ENCODE measurements at places on chromosomes 5 and 9.

DNA sequence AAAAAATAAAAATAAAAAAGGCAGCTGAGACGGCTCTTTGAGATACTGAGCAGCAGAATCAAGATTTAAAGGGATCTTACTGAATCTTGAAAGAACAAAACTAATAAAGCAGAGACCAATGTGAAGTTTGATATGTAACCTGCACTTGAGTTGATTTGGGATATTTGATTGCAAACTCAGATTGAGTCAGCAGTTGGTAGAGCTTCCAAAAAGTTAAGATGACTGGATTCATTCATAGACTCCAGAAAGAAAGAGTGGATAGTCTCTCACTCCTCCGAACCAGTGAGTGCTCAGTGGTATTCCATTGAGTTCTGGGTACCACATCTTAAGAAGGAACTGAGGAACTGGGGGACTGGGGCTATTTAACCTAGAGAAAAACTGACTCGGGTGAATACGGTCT lies 52.7 kb upstream of the TESK1 start:
- DNase-seq, result no peak

DNA sequence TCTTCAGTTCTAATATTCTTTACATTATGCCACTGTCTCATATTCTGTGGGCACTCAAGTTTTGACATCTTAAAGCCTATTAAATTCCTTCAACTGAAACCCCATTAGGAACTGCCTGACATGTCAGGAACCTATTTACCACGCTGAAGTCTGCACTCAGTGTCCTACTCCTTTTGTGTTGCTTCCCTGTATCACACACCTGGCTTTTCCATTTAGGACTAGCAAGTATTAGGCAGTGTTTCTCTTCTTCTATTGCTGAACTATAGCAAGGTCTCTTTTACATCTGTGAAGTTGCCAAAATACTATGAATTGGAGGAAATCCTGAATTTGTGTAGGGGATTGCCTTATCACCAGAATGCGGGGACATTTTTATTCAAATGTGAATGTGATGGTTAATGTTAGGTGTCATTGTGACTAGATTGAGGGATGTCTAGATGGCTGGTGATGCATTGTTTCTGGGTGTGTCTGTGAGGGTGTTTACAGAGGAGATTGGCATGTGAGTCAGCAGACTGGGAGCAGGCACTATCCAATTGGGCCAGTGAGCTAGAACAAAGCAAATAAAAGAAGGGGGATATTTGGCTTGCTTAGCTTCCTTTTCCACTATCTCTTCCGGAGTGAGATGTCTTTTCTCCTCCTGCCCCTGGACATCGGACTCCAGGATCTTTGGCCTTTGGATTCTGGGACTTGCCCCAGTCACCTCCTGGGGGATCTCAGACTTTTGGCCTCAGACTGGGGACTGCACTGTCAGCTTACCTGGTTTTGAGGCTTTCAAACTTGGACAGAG lies 21.2 kb upstream of the VCAN start:
- DNase-seq, result no peak

- DNase-seq, result no peak
These were observed 95.8 kb downstream of the BRINP1 start for GRCh38 chr9:119273325-119273904.

DNA sequence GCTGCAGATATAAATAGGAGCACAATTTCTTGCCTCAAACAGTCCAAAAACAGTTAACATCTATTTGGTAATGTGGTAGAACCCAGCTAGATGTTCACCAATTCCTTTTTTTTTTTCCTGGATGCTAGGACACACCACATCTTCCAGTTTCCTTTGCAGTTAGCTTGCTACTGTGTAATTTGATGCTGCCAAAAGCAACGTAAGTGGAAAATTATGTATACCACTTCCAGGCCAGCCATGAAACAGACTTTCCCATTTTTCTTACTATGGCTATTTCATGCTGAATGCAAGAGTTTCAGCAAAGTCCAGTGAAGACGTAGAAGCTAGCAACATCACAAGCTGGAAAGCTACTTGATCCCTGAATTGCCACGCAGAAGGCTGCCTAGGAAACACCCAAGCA lies 667.2 kb downstream of the TLE1 start:
- no peak for DNase-seq

DNA sequence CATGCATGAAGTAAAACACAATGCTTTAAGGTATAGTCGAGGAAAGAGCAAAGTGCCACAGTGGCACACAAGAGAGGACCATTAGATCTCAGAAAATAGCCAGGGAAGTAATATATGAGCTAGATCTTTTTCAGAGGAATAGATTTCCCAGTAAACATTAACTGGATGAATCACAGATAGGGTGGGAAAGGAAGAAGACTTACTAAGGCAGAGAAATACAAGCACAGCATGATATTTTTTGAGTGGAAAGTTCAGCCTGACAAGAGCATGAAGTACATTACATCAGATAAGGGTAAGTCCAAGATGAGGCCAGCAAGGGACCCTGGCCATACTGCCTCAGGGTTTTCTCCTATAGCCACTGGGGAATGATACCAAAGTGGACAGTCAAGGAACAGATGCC lies 804.6 kb upstream of the DMAC1 start:
- DNase-seq, result no peak

DNA sequence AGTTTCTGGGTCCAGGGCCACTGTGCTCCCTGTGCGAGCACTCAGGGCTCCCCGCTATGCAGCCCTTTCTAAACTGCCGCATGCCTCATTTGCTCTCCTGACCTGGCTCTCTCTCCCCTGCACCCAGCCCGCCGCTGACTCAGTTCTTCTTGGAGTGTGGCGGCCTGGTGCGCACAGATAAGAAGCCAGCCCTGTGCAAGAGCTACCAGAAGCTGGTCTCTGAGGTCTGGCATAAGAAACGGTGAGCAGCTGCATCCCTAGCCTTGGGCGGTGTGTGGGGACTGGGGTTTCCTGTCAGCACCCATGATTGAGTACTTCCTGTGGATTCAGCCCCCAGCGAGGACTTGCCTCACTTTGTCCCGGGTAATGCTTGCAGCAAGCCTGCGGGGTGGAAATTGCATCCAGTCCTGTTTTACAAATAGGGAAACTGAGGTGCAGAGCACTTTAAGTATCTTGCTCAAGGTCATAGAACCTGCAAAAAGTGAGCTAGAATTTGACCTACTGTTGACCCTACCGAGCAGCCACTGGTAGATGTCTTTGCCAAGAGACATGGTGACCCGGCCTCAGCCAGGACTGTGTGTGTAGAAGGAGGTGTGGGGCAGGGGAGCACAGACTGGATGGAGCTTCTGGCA lies 27.9 kb downstream of the USP20 start:
- peak; percentile 72 for DNase-seq

GRCh38 chr5:68685863-68686262 lies 408.0 kb upstream of the SLC30A5 start:
- DNase-seq, result no peak

- DNase-seq, result no peak
These were observed 174.3 kb downstream of the CDH12 start for GRCh38 chr5:22678886-22679285.

DNA sequence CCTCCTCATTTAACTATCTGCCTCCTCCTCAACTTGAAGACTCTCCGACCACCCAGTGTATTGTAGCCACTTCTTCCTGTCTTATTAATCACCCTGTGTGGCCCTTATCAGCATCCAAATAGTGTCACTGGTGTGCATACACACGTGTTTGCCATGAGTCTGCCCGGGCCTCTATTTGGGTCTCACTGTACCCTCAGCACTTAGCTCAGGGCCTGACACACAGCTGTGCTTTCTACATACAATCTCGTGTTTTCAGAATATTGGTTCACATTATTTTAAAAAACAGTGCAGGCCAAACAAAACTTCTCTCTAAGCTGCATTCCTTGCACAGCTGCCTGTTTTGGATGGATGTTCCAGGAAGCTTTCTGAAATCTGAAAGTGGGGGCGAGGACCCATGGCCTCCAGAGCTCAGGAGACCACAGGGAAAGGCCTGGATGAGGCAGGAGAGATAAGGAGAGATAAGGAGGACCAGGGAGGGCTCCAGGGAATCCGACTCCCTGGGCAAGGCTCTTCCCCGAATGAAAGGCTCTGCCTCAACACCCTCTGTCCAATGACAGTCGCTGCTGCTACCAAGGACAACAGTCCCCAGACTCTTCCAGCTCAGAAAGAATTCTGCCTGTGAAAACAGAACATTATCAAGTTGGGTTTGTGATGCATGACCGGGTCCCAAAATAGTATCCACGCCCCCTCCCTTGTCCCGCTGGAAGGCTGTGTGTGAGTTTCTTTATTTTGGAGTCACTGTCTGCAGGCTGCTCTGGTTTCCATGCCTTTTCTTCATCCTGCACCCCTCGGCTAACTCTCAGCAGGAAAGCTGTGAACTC lies 255.6 kb downstream of the NSG2 start:
- DNase-seq, result no peak

- no peak for DNase-seq
These were observed 386.8 kb downstream of the FGF10 start for GRCh38 chr5:44002381-44002901.

- DNase-seq, result no peak
These were observed 38.5 kb upstream of the NR4A3 start for GRCh38 chr9:99782962-99783718.

GRCh38 chr5:61332851-61333320 lies 828 bp downstream of the ZSWIM6 start:
- peak; percentile 11 for DNase-seq
